Stimulated activated effector memory CD8-positive, alpha-beta T cell treated with anti-CD3 and anti-CD28 coated beads, Interleukin-12 subunit alpha, Interleukin-12 subunit beta, amount 100 ng/mL, for 72 hours (primary cell): ENCODE measurements at places on chromosomes 4 and X.

DNA sequence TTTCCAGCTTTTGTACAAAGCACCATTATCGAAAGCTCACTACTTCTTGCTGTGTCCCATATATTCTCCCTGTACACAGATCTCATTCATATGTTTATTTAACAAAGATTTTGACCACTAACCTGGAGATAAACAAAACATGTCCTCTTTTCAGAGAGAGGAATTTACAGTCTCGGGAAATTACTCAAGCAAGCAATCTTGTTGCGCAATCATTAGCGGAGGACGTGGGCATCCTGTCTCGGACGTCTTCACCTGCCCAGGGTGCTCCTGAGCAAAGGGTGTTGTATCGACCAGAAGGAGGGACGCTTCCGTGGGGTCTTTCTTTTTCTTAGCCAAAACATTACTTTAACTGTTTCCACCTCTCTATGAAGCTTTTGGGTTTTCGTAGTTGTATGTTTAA, 66.5 kb upstream of the CLCN4 start:
- DNase-seq = no peak

GRCh38 chr4:13441506-13441905, 42.6 kb downstream of the RAB28 start:
- DNase-seq = no peak

DNA sequence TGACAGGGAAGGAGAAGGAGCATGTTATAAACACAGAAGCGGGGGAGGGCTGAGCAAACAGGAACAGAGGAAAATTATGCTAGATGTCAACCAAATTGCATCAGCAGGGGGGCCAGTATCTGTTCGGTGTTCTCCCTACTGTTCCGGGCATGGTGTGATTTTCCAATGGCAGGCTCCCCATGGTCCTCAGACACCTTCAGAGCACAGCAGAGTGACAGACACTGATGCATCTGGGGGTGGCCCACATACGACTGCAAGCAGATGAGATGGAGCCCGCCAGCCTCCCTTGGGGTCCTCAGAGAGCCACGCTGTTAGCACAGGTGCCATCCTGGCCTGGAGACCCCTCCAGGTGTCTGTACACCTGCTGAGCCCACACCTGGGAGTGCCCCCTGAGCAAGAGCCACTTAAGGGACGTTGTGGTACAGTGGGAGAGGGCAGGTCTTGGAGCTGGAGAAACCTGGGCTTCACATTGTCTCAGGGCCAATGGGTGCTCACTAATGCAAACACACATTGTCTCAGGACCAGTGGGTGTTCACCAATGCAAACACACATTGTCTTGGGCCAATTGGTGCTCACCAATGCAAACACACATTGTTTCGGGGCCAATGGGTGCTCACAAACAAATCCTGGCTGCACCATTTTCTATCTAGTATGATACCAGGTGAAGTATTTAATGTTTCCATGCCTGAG, 95.4 kb downstream of the SLC2A9 start:
- no peak for DNase-seq

GRCh38 chr4:7722766-7723387, 216.8 kb downstream of the AFAP1 start:
- DNase-seq = no peak

DNA sequence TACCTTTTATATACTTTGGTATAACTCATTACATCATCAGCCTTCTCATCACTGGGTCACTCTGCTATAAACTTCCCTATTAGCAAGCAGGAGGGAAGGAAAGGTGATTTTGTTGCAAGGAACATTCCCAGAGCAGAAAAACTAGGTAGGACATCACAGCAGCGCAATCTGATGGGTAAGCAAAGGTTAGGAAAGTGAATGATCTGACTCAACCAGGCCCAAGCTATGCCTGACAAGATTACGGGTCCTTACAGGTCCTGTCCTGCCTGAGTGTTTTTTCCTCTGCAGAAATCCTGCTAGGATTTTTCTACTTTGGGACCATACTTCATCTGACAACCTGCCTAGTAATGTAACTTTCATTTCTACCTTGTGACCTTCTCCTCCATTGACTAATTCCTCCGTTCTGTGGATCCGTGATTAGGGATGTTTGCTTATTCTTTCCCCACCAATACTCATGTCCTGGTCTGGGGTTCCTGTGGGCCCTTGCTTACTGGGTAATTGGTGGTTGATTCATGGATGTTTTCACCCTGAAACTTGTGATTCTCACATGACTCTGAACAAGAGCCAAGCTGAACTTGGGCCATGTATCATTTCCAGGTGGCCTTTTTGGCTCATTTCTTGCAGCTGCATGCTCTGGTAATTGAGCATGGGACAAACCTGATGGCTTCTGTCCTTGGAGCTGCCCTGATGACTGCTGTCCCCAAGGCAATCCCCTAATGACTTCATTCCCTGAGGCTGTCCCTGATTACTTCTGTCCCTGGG, 111.9 kb upstream of the KIT start:
- no peak for DNase-seq

DNA sequence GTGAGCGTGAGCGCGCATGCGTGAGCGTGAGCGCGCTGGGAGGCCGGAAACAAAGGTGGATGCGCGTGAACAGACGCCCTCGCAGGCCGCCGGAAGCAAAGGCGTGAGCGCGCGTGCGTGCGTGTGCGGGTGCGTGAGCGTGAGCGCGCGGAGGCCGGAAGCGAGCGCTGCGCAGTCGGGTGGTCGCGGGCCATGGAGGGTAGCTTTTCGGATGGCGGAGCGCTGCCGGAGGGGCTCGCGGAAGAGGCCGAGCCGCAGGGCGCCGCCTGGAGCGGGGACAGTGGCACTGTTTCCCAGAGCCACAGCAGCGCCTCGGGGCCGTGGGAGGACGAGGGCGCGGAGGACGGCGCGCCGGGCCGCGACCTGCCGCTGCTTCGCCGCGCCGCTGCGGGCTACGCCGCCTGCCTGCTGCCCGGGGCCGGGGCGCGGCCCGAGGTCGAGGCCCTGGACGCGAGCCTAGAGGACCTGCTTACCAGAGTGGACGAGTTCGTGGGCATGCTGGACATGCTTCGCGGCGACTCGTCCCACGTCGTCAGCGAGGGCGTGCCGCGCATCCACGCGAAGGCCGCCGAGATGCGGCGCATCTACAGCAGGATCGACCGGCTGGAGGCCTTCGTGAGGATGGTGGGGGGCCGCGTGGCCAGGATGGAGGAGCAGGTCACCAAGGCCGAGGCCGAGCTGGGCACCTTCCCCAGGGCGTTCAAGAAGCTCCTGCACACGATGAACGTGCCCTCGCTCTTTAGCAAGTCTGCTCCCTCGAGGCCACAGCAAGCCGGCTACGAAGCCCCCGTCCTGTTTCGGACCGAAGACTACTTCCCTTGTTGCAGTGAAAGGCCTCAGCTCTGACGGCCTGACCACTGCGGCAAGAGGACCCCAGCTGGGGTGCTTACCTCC, at the start of gene BLOC1S4:
Gene BLOC1S4 (plus strand): TSS at position 157 of the 894 bp plus-strand sequence. CDS start 36 bp downstream, at position 193.
- DNase-seq = peak; percentile 94

DNA sequence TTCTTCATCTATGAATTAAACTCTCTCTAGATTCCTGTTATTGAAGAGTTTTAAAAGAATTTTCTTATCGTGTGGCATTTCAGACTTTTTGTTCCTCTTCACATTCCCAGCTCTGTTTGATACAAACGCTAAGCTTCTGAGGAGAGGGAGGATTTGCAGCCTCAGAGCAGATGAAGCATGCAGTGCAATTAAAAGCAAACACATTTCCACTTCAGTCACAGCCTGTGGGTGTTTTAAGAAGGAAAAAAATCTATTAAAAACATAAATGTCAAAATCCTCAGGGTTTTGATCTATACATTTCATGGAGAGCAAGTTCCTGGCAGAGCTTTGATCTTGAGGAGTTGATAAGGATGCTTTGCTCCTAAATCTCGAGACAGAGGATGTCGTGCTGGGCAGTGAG, 442.4 kb upstream of the BOD1L1 start:
- no peak for DNase-seq

GRCh38 chrX:56963377-56963776, 32.0 kb downstream of the SPIN3 start:
- no peak for DNase-seq

- no peak for DNase-seq
These were observed 55.3 kb downstream of the AMOT start for GRCh38 chrX:112785344-112785743.

DNA sequence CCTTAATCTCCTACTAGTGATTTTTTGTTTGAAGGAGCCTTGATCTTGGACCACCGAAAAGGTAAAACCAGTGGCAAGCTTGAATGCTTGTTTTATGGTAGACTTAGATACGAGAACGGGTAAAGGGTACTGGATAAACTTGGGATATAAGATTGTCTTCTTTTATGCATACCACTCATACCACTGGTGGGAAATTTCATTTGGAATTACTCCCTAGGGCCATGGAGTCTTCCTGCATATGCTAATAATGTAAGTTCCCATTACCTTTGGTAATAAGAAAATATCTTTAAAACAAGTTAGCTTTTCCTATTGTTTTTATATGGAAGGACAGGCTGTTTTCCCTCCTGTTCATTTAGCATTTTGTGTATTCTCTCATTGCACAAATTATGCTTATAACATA, 11.7 kb downstream of the SMARCAD1 start:
- DNase-seq = no peak

- no peak for DNase-seq
These were observed 23.4 kb downstream of the FBXO8 start for GRCh38 chr4:174260099-174260498.

DNA sequence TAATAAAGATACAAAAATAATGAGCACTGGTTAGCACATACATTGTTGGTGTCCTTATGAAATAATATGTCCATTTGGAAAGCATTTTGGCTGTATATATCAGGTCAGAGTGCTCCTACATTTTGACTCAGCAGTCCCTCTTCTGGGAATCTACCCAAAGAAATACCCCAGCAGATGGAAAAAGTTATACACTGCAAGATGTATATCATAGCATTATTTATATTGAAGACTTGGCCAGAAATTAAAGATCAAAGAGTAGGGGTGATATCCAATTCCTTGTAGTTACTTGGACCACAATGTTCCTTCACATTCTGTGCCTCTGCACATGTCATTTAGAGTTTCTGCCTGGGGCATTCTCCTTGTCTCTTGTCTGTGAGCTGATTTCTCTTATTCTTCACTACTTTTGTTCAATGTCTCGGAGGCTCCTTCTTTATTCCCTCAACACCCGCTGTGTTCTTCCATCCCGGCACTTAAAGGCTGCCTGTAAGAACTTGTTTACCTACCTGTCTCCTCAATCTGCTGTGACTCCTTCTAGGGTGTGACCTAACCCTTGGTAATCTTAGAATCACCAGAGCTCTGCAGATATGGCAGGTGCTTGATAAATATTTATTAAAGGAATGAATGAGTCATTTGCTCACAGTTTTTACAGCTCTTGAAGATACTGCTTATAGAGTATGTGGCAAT, 3.1 kb upstream of the TSPAN5 start:
- DNase-seq = no peak

DNA sequence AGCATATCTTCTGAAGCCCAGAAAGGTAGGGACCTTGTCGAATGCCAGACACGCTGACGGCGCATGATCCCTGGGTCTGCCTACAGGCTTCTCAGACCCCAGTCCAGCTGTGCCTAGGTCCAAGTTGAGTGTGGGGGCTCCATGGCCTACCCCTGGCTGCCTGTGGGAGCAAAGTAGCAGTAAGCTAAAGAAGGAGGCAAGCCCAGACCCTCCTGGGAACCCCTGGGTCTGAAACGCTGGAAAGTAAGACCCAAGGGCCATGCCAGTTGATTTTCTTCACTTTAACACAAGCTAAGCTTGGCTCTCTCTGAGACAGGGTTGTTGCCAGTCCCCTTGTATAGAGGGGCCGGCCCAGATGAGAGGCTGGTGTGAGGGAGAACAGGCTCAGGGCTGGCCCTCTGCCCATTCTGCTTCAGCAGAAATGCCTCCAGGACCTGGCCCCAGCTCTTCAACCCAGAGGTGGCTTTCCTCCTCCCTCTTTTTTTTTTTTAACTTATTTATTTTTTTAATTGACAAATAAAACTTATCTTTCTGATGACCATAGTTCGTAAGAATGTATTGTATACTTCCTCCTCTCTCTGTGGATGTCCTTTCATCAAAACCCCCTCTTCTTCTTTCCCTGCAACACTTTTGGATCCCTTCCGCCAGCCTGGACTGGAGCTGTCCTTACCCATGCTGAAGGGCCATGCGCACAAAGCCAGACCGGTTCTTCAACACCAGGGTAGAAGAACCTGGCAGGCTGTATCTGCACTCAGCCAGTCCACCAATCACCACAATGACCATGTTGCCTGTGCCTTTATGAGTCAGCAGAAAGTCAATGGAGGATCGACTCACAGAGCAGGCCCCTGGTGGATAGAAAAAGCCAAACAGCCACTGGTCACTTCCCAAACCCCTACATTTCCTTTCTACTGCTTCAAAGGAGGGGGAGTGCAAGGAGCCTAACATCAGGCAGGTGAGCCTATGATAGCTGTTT, 7.1 kb downstream of the AWAT2 start:
- no peak for DNase-seq

DNA sequence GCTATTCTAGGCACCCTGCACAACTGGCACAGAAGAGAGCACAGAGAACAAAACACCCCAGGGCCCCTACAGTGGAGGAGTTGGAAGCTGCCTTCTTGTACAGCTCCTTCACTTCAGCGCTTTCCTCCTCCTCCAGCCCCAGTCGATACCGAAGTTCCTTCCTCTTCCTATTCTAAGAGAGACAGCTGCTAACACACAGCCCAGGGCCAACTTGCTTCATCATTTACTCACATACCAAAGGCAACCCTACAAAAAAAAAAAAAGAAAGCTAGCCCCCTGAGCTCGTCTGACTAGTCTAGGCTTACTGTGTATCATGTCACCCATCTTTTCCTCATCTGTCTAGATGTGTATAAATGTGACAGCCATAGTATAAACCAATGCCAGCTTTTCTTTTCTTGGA, 64.5 kb downstream of the MID1 start:
- DNase-seq = no peak

DNA sequence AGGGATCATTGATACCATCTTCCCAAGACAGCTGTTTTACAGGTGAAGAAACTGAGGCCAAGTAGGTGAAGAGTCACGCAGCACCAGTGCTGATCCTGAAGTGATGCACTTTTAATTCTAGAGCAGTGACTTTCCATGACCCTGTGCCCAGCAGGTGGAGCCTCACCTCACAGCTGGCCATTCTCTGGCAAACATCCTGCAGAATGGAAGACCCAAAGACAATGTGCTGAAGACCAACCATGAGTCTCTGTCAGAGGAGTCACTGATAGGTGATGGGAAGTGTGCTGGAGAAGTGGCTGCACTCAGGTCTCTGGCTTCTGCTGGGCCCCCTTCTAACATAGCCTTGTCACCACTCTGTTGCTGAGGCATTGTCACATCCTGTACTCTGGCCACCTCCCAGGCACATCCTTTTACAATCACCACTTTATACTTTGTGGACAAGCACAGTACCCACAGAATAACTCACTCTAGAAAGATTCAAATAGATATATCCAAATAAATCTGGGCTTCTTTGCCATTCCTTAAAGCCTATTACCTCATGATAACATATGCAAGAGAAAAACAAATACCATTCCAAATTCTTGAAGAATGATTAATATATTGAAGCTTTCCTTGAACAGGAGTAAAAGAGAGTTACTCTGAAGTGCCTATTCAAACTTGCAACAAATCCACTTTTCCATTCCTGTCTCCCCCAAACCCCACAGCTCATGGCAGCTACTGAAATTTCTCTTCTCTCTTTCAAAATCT, 64.1 kb upstream of the SCOC start:
- DNase-seq = no peak

GRCh38 chr4:70640192-70640591, 11.6 kb downstream of the ENAM start:
- no peak for DNase-seq
